Cortex of kidney (tissue), 1 donor: ENCODE measurements at places on chromosomes 5 and 9.

DNA sequence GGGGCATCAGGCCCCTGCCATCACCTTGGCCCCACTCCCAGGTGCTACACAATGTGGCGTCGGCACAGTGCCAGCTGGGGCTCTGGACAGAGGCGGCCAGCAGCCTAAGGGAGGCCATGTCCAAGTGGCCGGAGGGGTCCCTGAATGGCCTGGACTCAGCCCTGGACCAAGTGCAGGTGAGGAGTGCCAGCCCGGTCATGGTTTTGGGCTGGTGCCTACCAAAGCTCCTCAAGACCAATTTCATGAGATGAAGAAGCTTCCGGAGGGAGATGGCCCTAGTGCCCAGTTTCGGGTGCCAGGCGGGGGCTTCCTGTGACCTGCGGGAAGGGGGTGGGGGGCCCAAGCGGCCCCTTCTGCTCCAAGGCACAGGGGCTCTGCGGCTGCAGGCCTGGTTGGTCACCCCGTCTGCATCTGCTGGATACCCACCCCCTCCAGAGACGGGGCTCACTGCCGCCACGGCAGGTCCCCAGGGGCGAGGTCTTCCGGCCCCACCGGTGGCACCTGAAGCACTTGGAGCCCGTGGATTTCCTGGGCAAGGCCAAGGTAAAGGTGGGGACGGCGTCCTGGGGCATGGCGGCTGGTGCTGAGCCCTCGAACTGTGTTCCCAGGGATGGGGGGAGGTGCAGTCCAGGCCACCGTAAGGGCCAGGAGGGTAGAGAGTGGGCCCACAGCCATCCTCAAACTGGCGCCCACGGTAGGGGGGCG is 5.8 kb downstream of the NOXA1 start:
- DNase-seq, result no peak

GRCh38 chr9:31335529-31336234 is 1048.8 kb upstream of the ACO1 start:
- no peak for DNase-seq

- no peak for DNase-seq
Observed at GRCh38 chr5:138792195-138792790, 39.1 kb downstream of the CTNNA1 start.

GRCh38 chr5:58366461-58366860 is 93.4 kb downstream of the PLK2 start:
- no peak for DNase-seq

GRCh38 chr9:76703270-76703669 is 61.0 kb upstream of the PCA3 start:
- DNase-seq, result no peak

- DNase-seq, result no peak
Observed at GRCh38 chr9:11871852-11872251, 821.3 kb upstream of the TYRP1 start.

DNA sequence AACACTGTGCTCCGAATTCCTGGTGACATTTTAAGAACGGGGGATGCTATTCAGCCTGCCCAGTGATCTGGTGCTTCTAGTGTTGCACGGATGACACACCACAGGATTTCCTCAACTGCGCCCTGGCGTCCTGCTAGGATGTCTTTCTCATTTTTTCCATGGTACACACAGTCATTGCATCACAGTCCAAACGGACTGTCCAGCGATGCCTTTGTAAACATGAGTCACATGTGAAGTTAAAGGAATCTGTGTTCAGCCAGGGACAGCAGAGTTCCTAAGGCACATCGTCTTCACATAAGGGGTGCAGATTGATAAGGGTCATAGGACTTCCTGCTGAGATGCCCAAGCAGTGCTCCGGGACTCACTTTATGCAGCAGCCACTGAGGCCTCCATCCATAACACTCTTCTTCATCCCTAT is 9.3 kb upstream of the PTPN3 start:
- DNase-seq, result no peak

DNA sequence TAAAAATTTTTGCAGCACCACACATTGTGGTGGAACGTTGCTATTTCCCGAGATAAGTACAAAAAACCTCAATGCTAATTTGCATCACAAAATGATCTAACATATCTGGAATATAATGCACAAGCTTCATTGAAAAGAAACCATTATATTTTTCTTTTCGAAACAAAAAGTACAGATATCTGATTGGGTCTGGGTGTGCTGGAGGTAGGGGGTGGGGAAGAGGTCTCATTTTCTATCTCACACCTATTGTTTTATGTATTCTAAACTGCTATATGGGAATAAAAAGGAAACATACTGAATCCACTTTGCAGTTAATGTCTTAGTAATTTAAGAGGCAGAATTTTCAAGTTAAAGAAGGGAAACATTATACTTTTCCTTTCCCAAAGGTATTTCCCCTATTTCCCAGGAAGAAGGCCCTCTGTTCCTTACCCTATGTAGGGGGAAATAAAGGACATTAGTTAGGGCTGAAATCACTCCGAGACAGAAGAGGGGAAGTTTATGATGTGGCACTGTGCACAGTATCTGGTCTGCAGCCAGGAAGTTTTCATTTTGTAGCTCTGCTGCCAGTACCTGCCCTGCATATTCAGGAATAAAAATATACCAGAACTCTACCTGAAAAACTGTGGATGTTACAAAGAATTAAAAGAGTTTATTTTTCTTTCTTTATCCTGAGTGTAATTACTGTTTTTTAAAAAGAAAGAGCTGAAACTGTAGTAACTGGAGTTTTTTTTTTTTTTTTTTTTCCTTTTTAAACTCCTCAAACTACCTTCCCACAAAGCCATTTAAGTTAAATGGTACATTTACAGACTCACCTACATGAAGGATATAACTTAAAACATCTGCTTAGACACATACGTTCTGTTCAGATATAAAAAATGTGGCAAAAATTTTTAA is 7.4 kb downstream of the MEF2C start:
- DNase-seq, result no peak

GRCh38 chr5:10699987-10700386 is 61.0 kb downstream of the DAP start:
- no peak for DNase-seq

DNA sequence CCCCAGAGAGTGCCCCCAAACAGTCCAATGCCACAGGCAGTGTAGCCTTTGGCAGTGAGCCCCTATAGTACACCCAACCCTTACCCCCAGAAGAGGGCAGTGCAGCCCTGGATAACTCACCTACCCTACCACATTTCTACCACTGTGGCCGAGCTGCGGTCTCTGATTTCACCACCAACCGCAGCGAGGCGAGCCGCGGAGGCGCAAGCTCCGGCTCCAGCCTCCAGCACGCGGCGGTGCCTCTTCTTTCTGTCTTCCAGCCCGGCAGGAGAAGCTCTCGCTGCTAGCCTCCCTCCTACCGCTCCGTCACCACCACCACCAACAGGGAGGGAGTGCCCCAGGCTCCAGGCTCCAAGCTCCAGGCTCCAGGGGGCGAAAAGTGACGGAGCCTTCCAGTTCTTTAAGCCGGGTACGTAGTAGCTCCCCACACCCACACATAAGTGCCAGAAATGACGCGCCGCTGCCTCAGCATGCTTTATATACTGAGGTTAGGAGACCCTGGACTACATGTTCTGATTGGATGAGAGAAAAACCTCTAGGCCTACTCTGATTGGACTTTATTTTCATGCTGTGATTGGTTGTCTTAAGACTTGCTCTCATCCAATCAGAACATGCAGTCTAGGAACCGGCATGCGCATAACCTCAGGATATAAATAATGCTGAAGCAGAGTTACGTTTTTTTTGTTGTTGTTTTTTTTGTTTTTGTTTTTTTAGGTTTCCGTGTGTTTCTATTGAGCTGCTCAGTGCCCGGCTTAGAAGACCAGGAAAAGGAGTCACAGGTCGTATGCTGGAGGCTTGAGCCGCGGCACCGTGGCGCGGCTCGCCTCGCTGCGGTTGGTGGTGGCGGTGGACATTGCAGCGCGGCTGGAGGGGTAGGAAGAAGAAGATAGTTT is at the start of gene PCAT7:
Gene PCAT7, plus strand, starts transcription at position 645 of the 893 bp plus-strand sequence.
- no peak for DNase-seq

DNA sequence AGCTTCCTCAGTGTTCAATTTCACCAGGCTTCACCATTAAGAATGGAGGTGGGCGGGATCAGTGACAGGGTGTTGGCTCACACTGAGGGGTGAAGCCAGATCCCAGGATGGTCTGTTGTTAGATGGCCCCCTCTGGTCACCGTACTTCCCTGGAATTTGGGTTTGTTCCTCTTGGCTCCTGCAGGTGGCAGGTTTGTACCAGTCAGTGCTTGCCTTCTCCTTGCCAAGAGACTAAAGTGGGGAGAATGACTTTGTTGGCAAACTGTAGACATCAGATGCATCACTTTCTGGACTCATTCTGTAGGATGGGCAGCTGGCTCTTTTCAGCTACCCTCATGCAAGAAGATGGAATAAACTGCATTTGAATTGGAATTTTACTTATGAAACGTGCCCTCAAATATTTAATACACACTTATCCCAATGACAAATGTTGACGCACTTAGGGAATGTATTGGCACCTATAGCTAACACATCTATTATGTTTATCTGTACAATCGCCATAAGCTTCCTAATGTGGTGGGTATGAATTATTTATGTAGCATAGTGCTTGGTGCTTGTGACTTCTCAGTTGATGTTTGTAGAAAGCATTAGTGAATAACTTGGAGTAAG is 31.4 kb upstream of the ANKRD55 start:
- no peak for DNase-seq

GRCh38 chr5:114981111-114981510 is 188.6 kb downstream of the TRIM36 start:
- no peak for DNase-seq

- no peak for DNase-seq
Observed at GRCh38 chr9:123996731-123997421, 14.7 kb upstream of the LHX2 start.

DNA sequence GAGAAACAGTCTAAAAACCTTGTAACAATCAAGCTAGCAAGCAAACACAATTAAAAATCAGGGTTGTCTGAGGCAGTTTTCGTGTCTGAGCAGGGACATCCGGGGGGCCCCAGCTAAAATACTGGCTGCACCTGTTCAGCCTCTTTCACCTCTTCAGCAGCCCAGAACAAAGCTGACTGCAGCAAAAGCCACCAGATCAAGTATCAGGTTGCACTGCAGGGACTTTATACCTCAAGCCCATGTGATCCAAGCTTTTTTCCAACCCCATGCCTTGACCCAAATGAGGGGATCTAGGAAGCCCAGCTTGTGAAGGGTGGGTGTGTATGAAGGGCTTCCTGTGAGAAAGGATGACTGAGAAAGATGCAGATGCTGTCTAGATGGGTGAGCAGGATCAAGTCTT is 133.4 kb downstream of the SEMA6A start:
- DNase-seq, result no peak

DNA sequence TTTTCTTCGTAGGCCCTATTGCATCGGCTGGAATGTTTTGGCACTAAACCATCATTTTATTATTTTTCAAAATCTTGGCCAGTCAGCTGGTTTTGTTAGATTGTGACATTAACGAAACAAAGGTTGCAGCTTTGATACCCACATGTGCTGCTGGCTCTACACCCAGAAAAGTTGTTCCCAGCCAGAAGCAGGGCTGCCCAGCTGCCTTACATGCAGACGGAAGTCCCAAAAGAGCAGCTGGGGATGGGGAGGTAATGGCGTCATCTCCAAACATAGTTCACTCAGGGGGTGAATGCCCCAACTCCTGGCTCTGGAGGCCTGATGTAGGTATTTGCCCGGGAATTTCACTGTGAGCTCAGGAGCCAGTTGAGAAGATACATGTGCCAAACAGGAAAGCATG is 23.3 kb downstream of the TMEM171 start:
- DNase-seq, result no peak

- DNase-seq, result no peak
Observed at GRCh38 chr5:132096904-132097303, 23.3 kb downstream of the CSF2 start.
